ENCODE measurements at places on chromosomes 4 and X.

GRCh38 chrX:42818151-42818921 lies 40.4 kb upstream of the PPP1R2C start:
- DNase-seq: no peak

DNA sequence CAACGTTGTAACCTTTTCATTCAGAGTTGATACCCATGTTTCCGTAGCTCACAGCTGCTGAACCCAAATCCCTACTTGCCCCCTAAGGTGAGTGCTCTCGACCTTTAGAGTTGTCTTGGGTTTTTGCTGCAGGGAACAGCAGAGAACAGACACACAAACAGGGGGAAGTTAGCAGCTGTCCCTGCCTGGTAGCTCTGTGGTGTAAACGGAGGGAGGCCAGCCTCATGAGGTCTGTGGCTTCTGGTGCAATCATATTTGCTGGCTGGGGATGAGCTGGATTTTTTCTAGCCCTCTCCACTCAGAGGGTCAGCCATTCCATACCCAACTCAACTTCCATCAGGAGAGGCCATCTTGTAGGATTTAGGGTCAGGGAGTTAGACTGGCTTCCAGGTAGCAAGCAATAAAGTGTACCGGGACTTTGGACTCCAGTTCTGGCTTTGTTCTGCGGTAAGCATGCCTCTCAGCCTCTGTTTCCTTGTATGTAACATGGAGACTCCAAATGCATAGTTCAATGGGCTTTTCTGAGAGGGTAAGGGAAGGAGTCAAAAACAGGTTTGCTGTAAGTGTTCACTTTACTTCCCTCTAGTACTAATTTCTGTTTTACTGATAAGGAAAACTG lies 218.9 kb downstream of the MID1IP1 start:
- no peak for DNase-seq

- DNase-seq: no peak
These were observed 142.7 kb upstream of the MAP3K15 start for GRCh38 chrX:19658030-19658429.

DNA sequence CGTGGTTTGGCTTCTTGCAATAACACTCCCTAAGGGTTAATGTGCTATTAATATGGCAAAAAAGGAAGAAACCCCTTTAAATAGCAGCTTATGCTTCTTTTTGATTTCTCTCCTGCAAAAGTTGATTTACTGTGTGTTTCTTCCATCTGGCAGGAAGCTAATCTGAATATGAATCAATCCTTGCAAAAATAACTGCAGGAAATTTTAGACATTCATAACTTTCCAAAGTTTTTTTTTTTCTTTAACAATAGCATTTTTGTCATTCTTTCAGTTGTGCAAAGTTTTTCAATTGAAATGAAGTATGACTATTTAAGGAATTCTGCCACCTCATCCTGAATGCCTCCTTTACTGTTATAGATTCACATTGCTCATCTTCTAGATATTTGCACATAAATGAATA lies 115.6 kb downstream of the SPANXA1 start:
- no peak for DNase-seq

- DNase-seq: no peak
These were observed 396.6 kb downstream of the ADGRL3 start for GRCh38 chr4:61596606-61597340.

DNA sequence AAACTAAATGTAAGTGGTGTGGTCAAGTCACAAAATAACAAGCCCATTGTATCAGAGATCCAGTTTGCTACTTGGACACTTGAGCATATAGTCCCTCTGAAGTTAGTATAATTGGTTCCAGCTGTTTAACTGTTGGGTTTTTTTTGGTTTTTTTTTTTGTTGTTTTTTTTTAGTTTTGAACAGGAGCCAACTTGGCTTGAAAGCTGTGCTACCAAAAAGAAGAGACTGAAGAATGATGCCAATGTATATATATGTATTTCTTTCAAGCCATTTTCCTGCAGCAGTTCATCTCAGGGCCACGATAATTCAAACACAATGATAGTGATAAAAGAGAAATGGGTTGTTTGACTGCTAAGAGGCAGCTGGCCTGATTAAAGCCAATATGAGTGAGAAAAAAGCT lies 138.3 kb downstream of the PCDH18 start:
- no peak for DNase-seq

- no peak for DNase-seq
These were observed 45.5 kb upstream of the PBDC1 start for GRCh38 chrX:76127341-76127740.

DNA sequence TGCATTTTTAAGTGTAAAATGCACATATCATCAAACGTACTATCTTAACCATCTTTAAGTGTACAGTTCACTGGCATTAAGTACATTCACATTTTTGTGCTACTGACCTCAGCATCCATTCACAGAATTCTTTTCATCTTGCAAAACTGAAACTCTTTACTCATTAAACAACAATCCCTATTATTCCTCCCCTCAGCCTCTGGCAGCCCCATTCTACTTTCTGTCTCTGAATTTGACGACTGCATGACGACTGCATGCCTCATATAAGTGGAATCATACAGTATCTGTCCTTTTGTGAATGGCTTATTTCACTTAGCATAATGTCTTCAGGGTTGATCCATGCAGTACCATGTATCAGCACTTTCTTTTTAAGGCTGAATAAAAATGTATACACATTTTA lies 38.7 kb downstream of the CNKSR2 start:
- DNase-seq: no peak

- no peak for DNase-seq
These were observed 100.2 kb upstream of the MID1IP1 start for GRCh38 chrX:38701073-38701472.

- DNase-seq: no peak
These were observed 793.6 kb upstream of the INTU start for GRCh38 chr4:126838941-126839679.

DNA sequence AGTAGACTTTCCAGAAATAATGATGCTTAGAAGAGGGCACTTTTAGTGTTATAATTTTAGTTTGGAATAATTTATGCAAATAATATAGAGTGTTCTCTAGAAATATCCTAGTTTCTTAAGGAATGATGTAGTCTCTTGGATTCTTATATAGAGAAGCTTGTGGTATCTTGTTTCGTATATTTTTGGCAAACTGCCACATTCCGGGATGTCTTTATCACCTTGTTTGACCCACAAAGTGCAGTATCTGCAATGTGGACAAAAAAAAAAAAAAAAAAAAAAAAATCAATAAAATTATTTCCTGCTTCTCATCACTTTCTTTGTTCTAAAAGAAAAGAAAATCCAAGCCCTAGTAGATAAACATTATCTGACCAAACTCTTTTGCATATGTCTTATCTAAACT lies 1577.7 kb upstream of the TENM3 start:
- no peak for DNase-seq

GRCh38 chr4:121783210-121783609 lies 17.9 kb upstream of the EXOSC9 start:
- DNase-seq: no peak

- no peak for DNase-seq
These were observed 3.9 kb downstream of the RAB9A start for GRCh38 chrX:13692771-13693231.

DNA sequence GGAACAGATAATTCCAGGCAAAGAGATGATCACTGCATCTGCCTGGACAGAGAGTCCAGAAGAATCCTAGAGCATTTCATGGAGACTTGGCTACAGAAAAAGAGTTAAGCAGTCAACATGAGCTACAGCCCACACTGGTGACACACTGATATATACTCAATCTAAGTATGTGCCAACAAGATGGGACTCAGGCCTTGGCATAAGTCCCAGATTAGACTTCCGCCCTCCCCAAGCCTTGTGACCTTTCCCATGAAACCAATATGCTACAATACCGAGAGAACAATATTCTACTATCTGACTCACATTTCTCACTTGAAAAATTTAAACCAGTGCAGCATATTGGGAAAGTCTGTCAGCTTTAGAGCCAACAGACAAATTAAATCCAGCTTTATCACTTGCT lies 65.7 kb upstream of the SLITRK2 start:
- DNase-seq: no peak

- no peak for DNase-seq
These were observed 83.1 kb downstream of the CC2D2A start for GRCh38 chr4:15552557-15553362.

DNA sequence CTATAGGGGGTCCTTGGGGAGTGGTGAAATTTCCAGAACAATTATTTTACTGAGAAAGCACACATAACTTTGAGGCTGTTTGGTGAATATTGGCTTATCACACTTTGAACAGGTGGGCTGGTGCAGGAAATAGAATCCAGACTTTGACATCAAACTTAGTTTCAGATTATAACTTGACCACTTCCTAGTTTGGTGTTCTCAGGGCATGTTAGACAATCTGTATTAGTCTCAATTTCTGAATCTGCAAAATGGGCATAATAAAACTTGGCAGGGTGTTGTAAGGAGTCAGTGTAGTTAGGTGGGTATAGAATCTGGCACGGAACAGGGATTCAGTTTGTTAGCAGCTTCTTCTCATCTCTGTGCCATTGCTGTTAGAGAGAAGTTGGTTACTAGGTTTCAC lies 43.3 kb upstream of the MBNL3 start:
- DNase-seq: no peak

DNA sequence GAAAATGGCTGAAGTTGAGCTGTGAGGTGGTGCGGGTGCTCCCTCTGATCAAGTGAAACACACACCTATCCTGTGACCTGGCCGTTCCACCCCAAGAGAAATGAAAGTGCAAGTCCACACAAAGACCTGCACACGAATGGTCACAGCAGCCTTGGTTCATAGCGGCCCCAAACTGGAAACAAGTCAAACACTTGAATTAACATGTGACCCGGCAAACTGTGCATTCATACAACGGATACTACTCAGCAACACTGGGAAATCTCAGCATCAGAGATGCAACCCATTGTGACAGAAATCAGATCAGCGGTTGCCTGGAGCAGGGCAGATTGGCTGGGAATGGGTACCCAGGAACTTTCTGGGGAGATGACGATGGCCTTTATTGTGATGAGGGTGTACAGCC lies 7.6 kb downstream of the G6PD start:
- DNase-seq: no peak

DNA sequence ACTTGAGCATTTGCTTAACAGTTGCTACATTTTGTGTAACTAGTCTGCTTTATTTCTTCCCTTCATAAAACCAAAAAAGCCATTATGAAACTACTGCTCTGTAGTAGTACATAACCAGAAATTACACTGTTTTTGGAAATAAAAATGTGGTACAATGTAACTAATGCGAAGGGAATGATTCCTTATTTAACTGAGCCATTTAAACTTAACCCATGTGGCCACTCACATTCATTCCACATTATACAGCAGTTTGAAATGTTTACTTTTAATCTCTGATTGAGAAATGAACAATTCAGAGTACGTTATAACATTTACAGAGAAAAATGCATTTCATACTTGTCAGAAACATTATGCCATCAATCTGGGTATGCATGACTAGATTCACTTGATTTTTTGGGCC lies 94.2 kb downstream of the NYX start:
- DNase-seq: no peak

- DNase-seq: no peak
These were observed 3.3 kb upstream of the DUSP9 start for GRCh38 chrX:153643431-153644351.

- no peak for DNase-seq
These were observed 15.1 kb downstream of the PRIMPOL start for GRCh38 chr4:184664445-184665210.

GRCh38 chr4:1061760-1062159 lies 50.3 kb downstream of the FGFRL1 start:
- no peak for DNase-seq

- DNase-seq: no peak
These were observed 471.8 kb downstream of the KCNIP4 start for GRCh38 chr4:21476757-21477156.

DNA sequence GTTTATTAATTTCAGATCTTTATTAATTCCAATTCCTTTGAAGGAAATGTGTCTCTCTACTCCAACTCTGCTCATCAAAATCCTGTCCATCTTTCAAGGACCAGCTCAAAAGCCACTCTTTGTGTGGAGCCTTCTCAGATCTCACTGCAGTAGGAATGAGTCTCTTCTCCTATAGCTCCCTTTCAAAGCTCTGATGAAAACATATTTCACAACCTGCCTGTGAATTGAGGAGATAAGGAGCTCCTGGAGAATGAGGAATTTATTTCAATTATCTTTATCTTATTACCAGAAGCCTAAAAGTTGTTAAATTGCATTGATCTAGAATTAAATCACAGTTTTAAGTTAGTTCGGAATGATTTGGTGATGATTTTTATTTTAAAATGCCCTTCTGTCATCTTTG lies 92.6 kb upstream of the TRPC3 start:
- DNase-seq: no peak

DNA sequence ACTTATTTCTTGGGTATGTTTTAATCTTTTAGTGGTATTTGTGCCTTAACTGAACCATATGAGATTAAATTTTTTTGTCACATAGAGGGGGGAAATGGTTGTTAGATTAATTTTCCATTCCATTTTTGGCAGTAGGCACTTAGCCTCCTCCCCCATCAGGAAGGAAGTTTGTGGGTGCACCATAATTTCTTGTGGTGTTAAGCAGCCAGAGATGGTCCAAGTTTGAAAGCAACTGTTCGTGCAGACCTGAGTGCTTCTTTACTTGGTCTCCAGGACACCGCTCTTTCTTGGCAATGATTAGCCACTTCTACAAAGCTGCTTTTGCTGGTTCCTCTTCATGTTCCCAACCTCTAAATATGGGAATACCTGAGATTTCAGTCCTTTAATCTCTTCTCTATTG lies 92.7 kb upstream of the RPL34 start:
- peak; percentile 0 for DNase-seq

- DNase-seq: peak; percentile 4
These were observed at the start of gene WNK3 for GRCh38 chrX:54357414-54358377. TSS of gene WNK3 (minus strand) at chrX:54358046.

DNA sequence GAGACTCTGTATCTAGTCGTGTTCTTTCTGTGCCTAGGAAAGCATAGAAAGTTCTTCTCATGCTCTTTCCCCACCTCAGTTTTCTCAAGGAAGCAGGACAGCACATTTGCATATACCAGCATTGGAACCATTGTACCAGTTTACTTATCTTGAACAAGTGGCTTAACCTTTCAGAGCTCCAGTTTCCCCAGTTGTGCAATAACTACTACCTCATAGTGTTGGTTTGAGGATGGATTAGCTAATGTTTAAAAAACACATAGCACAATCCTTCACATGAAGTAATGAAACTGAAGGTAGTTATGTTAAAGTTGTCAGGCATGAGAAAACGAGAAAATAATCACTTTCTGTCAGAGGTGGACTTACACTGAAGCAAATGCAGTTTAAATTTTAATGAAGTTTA lies 92.2 kb upstream of the H2AZ1 start:
- DNase-seq: no peak

- DNase-seq: no peak
These were observed 4.3 kb upstream of the SHROOM3 start for GRCh38 chr4:76430519-76431388.

- no peak for DNase-seq
These were observed 249.4 kb downstream of the ARHGAP10 start for GRCh38 chr4:147981305-147981704.

DNA sequence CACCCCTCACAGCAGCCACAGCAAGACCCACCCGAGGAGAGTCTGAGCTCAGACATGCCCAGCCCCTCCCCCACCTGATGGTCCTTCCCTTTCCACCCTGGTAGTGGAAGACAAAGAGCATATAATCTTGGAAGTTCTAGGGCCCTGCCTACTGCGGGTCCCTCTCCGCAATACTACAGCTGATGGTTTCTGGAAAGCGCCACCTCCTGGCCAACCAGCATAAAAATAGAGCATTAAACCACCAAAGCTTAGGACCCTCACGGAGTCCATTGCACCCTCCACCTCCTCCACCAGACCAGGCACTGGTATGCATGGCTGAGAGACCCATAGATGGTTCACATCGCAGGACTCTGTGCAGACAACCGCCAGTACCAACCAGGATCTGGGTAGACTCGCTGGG lies 78.2 kb downstream of the SH3BGRL start:
- no peak for DNase-seq

GRCh38 chrX:141278306-141278705 lies 36.0 kb upstream of the SPANXC start:
- no peak for DNase-seq
